ENCODE measurements at places on chromosomes 1 and 21.

- DNase-seq = no peak
Measured at GRCh38 chr1:243549791-243550190, 293.9 kb downstream of the SDCCAG8 start.

DNA sequence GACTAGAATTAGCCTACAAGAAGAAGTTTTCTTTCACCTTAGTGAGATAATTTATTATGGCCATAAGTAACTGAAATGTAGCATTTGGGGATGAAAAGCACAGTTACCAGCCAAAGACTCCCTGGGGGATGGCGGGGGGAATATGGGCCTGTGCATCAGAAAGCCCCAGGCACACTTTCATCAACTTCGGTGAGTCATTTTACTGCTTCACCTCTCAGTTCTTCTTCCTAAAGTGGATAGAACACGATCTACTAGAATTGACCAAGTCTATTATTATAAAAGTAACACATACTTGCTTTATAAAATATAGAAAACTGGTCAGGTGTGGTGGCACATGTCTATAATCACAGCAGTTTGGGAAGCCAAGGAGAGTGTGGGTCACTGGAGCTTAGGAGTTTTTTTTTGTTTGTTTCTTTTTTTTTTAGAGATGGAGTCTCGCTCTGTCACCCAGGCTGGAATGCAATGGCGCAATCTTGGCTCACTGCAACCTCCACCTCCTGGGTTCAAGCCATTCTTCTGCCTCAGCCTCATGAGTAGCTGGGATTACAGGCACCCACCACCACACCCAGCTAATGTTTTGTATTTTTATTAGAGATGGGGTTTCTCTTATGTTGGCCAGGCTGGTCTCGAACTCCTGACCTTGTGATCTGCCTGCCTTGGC, 141.8 kb downstream of the ZZZ3 start:
- DNase-seq = no peak

GRCh38 chr1:154335025-154335714, 9.8 kb downstream of the ATP8B2 start:
- peak; percentile 78 for DNase-seq

DNA sequence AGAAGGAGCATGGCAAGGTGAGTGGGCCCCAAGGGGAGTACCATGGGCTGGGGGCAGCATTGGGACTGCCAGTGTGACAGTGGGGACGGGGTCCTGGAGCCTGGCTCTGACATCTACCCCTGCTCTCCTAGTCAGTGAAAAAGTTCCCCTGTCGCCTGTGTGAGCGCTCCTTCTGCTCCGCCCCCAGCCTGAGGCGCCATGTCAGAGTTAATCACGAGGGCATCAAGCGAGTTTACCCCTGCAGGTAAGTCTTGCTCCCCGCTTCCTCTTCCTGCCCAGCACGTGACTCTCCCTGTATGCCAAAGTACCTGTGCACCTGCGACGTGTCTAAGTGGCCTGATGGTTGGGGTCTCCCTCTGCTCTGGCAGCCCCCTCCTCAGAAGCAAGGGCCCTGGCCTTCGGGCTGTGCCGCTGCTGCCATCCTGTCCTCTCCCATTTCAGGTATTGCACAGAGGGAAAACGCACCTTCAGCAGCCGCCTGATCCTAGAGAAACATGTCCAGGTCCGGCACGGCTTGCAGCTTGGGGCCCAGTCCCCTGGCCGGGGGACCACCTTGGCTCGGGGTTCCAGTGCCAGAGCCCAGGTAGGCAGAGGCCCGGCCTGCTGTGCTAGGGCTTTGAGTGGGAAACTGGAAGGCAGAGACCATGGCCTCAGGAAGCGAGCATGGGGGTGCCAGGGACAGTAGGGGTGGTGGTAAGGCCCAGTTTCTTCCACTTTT, 8.1 kb downstream of the ZNF687 start:
- DNase-seq = no peak

- DNase-seq = no peak
Measured at GRCh38 chr1:209800984-209801834, 4.7 kb downstream of the IRF6 start.

DNA sequence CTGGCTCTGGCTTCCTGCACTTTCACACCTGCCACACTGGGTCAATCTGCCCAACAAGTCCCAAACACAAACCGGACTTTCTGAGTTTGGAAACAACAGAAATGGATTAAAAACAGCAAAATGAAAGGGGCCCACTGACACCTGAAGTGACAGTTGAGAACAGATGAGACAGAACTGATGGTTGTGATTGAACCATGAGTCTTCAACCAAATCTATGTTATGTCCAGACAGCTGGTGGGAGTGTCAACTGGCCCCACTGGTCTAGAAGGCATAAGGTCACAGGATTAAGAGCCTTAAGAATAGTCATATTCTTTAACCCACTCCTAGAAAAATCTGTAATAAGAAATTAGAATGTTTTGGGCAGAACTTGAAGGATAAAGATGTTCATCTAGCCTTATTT, 13.0 kb upstream of the ATP13A2 start:
- no peak for DNase-seq

GRCh38 chr21:19340303-19340702, 936.7 kb upstream of the TMPRSS15 start:
- no peak for DNase-seq

DNA sequence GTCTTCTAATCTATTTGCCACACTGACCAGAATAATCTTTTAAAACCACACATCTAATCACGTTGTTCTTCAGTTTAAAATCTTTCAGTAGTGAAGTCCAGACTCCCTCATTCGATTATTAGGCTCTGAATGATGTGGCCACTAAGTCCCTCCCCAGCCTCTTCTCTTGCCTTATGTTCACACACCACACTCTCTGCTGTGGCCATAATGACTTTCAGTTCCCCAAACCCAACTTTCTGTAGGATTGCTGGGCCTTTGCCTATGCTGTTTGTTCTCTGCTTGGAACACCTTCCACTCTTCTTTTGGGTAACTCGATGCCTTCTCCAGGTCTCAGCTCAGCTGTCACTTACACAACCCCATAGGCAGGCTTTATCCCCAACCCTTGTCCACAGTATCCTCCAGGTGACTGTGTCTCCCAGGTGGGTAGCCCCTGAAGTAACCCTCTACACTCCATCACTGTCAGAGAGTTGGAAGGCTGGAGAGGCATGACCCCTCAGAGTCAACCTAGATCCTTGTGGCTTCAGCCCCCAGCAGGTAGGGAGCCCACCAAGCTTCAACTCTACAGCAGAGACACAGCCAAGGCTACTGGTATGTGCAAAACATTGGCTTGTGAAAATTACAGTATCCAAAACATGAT, 8.4 kb upstream of the SLC37A1 start:
- no peak for DNase-seq

DNA sequence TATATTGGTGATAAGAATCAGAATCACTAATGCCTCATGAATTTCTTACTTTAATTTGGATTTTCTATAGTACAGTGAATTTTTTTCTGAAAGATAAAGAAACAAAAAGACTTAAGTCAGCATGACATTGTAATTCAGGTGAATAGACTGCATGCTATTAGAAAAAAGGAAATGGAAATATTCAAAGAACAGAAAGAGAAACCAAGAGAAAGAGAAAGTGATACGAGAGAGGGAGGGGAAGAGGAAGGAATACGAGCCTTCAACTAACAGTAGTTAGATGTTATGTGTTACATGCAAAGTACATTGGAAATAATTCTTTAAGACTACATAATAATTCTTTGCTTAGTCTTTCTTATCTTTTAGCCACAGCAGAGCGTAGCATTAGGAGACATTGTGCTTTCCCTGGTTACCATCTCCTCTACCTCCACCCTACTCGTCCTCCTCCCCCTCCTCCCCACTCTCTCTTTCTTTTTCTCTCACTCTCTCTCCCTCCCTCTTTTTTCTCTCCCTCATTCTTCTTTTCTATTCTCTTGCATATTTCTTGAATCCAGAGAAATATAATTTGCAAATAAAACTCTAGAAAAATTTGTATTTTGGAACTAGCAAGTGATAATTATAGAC, 46.4 kb upstream of the ADGRL4 start:
- DNase-seq = no peak

DNA sequence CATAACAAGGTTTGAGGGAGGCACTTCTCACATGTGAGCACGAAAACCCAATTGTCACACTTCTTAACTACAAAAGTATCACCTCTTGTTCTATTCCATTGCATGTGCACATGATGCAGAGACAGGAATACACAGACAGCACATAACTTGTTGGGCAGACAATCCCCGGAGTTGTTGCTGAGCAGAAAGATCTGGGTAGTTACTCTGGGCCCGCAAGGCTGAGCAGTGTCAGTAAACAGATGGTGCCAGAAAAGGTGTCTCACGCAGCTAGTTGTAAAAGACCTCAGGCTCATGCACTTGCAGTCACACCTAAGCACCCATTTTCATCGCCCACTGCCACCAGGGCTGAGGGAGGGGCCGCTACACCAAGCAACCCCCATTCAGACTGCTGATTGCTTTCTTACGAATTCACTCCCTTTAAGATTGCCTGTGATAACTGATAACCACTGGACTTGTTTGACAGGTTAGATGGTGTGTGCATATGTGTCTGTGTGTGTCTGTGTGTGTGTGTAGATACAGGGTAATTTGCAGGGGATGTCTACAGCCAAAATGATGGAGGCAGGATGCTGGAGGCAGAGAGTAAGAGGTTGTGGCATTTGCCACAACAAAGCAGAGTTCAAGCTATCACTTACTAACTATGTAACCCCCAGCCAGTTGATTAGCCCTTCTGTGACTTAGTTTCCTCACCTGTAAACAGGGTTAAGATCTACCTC, 4.2 kb downstream of the LGR6 start:
- no peak for DNase-seq

DNA sequence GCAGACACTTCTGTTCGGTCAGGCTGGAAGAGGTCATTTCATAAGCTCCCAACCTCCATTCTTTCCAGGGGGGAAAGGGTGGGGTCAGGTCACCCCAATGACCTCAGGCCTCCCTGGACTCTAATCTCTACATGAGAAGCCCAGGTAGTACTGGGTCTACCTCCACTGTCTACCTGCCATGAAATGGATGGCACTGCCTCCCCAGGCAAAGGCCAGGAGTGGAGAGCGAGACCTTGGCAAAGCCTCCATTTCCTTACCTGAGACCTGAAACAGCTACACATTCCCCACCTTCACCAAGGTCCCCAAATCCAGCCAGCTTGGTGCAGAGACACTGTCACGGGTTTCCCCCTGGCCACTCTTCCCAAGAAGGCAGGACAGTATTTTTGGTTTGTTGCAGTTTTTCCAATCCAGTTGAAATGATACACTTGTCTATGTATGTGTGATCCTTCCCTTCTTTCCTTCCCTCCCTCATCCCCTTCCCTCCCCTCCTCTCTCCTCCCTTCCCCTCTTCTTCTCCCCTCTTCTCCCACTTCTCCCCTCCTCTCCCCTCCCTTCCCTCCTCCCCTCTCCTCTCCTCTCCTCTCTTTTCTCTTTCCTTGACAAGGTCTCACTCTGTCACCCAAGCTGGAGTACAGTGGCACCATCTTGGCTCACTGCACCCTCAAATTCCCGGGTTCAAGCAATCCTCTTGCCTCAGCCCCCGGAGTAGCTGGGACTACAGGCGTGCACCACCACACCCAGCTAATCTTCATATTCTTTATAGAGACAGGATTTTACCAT, 16.1 kb downstream of the BTG2 start:
- no peak for DNase-seq

DNA sequence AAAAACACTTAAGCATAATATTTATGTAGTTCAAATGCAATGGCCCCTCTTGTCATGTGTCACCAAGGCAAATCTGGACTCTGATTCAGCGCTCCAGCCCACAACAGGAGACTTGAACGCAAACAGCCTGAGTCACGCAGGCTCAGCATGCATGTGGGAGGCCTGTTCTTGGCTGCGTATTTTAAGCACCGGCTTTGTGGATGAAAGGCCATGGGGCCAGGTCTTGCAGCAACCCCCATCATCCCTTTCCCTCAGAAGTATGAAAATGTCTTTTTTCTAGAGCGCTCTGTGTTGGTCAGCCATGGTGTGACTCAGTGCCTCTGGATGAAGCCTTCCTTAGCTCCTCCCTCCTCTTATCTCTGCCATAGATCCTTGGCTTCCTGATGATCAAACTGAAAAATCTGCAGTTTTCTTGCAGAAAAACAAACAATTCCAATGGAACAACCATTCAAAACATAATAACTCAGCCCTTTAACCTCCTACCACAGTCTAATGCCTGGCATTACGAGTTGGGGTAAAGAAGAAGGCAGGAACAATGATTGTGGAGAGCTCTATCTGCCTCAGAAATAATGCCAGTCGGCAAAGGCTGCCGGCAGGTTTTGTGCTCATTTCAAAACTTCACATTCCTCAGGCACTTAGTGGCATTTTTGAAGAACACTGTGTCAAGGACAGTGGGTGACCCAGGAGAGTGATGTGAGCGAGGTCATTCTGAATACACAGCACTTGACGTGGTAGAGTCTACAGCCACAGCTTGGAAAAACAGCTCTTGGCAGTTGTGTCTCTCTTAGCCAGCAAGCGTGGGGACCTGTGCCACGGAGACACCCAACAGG, 167.5 kb downstream of the CLIC6 start:
- DNase-seq = no peak

GRCh38 chr1:59128239-59128736, 168.6 kb upstream of the FGGY start:
- DNase-seq = no peak

DNA sequence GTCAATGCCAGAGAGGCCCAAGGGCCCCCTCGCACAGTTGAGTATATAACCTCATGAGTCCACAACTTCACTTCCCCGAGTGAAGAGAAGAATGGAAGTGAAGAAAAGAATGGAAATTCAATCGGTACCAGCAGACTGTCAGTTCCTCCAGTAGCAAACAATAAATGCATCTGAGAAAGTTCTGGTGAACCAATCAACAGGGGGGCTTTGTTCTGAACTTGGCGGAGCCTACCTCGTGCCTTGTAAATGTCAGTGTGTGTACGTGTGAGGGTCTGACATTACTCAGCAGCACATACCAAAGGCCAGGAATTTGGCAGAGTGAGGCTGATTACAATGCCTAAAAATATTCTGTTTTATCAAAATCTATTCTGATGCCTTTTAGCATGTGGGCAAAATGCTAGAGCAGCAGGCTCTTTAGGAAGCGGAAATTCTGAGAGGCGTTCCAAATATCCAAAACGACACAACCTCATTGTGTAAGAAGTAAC, 238.5 kb downstream of the LTN1 start:
- DNase-seq = no peak

DNA sequence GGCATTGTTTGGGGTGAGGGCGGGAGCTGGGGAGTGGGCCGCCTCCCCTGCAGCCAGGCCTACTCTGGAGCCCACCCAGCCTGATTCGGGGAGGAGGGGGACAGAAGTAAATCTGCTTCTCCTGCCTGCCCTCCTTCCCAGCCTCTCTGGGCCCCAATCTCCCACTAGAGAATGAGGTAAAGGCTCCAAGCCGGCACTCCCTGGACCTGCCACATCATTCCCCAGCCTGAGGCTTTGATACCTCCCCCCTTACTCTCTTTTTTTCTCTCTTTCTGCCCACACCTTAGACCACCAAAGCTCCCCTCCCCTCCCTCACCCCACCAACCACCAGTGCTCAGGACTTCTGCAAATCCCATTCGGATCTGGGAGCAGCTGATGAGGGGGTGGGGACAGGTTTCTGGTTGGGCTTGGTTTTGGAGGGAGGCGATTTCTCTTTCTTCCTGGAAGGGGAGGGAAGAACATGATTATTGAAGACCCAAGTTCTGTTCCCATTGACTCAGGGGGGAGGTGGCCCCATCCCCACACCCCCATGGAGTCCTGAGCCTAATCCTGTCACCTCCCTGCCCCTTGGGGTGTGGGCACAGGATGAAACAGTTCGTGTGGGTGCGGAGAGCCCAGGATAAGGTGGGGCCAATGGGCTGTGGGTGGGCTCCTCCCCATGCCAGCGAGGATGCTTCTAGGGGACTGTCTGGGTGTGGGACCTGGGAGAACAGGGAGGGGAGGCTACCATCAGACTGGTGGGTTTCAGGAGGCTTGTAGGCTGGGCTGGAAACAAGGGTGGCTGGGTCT, 1.3 kb downstream of the MAP7D1 start:
- DNase-seq = no peak

GRCh38 chr1:21633992-21634805, 35.0 kb downstream of the RAP1GAP start:
- DNase-seq = no peak
